ENCODE measurements at places on chromosomes 1 and 21.

GRCh38 chr21:45945066-45945867 lies 36.3 kb upstream of the COL6A1 start:
- no peak for DNase-seq

DNA sequence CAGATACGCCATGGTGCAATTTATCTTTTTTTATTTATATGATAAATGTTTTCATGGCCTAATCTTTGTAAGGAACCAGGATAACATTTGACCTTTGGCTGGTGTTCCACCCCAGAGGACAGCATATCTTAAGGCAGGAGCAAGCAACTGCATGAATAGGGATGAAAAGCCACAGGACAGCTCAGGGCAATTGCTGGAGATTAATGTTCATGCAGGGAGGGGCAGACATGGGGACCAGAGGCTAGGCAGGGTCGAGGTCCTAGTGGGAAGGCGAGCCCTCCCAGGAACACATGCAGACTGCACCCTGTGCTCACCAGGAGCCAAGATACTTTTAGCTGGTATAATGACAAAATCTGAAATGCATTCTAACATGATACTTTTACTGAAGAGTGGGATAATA lies 74.4 kb upstream of the HAO2 start:
- DNase-seq = no peak

GRCh38 chr1:19485362-19486187 lies at the start of gene CAPZB:
TSS of gene CAPZB (minus strand) at chr1:19485539. CDS start at chr1:19485438, 101 bp downstream.
- peak; percentile 95 for DNase-seq

DNA sequence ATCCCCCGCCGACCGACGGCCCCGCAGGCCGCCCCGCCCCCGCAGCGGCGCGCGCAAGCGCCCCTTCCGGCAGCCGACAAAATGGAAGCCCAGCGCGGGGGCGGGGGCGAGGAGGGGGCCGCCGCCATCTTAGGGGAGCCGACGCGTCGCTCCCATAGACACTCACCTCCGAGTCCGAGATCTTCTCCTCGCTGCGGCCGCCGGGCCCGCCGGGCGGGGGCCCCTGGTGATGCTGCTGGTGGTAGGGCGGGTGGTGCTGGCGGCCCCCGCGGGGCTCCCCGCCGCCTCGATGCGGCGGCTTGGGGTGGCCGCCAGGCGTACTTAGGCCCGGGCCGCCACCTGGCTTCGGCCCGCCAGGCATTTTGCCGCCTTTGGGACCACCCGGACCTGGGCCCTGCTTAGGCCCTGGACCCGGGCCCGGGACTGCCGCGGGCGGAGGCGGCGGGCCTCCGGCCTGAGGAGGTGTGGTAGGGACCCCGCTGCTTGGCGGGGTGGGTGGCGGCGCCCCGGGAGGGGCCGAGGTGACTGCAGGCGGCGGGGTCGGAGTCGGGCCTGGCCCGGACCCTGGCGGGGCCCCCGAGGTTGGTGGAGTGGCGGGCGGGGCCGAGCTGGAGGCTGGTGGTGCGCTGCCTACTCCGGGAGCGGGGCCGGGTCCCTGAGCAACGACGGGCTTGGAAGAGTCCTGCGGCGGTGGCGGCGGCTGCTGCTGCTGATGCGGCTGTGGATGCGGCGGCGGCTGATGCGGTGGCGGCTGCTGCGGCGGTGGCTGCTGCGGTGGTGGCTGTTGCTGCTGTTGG lies 691 bp downstream of the SFPQ start:
- peak; percentile 91 for DNase-seq

DNA sequence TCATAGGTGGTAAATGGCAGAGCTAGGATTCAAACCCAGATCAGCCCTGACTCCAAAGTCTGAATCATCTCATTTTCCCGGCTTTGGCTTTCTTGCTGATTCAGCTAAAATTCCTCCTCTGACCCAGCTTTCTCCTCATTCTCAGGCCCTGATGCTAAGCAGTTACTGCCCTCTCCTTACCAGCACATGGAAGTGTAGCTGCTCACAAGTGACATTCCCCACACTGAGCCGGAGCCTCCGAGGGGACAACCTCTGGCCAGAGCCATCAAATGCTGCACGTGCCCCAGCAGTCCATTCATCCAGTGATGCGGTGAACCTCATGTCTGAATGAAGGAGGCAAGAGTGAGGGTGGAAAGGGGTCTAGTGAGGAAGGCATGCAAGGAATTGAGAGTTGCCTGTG lies 11.1 kb downstream of the ITGA10 start:
- DNase-seq = peak; percentile 33

DNA sequence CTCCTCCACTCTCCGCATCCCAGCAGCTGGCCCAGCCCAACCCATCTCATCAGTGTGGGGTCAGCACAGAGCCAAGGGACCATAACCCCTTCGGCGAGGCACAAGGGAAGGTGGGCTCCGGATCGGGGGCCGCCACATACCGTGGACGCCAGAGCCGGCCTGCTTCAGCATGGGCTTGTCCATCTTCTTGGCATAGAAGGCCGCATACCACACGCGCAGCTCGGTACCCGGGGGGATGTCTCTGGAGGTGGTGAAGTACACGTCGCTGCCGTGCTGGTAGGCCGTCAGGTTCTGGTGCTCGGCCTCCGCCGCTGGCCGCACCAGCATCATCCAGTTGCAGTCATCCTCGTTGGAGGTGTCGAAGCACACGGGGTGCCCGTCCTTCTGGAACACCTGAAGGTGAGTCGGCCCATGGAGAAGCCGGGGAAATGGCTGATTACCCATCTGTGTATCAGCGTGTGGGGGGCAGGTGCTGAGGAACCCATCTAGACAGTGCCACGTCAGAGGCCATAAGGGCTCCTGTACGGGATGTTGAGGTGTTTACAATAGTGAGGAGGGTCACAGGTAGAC lies 24.6 kb downstream of the PRDM15 start:
- DNase-seq = no peak

DNA sequence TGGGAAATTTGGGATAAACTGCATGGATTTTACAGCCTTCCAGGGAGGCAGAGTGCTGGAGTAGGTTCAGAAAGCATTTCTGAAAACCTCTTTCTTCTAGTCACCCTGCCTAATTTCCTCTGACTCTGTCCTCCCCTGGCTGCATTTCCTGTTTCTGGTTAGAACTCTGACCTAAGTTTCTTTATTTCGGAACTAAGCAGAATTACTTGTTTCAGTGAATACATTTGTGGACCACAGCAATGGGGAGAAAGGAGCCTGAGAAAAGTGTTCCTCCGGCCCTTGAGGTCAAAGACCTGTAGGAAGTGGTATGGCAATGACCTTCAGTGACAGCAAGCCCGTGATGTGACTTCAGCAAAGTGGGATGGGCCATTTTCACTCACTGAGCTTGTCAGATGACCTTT lies 173.4 kb upstream of the RUNX1 start:
- no peak for DNase-seq

- no peak for DNase-seq
These were observed 26.2 kb downstream of the MAGI3 start for GRCh38 chr1:113416496-113416895.

GRCh38 chr1:167905182-167905581 lies 8.8 kb downstream of the ADCY10 start:
- DNase-seq = no peak

GRCh38 chr1:38789498-38790169 lies 69.9 kb downstream of the RRAGC start:
- DNase-seq = peak; percentile 1

DNA sequence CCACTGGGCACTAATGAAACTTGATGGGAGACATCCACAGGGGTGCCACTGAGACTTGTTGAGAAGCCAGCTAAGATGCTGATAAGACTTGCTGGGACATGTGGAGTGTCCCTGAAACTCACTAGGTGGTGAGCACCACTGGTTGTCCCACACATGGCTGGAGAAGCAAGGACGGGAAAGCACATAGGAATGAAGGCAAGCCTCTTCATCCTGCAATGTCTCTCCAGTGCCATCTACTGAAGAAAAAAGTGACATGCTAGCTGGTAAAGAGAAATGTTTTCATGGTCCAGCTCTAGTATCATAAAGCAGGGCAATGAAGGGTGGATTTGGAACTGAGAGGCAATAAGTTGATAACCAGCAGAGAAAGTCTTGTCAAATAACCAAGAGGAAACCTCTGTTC lies 283.0 kb downstream of the PAPPA2 start:
- no peak for DNase-seq
